ENCODE measurements at places on chromosomes 3 and 15. TPM values are rescaled to one million over a fixed set of nuclear protein-coding genes. Genes with fewer than 3 reads are reported as not detected.

PRRT3 gene
- 3.9 TPM for total RNA-seq

- no peak for DNase-seq
Measured at GRCh38 chr3:178663201-178663934, 127.1 kb downstream of the KCNMB2 start.

ACOX2 gene
- not detected for total RNA-seq

DNA sequence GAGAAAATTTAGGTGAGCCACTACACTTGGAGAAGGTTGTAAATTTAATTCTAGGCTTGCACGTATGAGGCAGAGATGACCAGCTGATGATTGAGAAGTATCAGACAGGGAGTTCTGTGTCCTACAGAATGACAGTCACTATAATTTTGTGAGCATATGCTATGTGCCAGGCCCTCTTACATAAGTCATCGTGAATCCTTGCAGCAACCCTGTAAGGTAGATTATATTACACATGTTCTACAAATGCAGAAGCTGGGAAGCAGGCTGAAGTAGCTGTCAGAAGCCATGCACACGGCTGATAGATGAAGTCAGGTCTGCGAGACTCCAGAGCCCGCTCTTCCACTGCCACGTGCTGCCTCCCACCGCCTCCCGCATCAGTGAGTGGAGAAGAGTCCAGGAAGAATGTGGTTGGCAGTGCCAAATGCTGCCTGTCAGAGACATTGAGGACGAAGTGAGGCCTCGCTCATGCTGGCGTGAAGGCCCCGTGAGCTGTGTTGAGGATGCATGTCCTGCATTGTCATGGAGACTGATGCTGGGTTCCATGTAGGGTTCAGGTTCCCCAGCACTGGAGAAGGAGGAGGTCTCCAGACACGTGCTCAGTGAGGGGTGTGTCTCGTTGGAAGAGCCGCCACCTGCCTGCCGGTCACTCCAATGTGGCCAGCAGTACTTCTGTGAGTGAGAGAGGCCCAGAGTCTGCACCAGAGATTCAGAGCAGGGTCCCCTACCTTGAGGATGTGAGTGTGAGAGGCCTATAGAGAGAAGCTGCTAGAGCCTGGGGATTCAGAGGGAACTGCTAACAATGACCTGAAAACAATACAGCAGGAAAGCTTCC lies 123.3 kb upstream of the PLXNA1 start:
- no peaks in the 10 kb centered on the region for H3K36me3 ChIP-seq
- no peak overlapping the region for H3K27ac ChIP-seq
- H3K27me3 ChIP-seq = no peaks in the 10 kb centered on the region
- no peak overlapping the region for H3K4me3 ChIP-seq
- H3K4me1 ChIP-seq = no peaks in the 10 kb centered on the region

DNA sequence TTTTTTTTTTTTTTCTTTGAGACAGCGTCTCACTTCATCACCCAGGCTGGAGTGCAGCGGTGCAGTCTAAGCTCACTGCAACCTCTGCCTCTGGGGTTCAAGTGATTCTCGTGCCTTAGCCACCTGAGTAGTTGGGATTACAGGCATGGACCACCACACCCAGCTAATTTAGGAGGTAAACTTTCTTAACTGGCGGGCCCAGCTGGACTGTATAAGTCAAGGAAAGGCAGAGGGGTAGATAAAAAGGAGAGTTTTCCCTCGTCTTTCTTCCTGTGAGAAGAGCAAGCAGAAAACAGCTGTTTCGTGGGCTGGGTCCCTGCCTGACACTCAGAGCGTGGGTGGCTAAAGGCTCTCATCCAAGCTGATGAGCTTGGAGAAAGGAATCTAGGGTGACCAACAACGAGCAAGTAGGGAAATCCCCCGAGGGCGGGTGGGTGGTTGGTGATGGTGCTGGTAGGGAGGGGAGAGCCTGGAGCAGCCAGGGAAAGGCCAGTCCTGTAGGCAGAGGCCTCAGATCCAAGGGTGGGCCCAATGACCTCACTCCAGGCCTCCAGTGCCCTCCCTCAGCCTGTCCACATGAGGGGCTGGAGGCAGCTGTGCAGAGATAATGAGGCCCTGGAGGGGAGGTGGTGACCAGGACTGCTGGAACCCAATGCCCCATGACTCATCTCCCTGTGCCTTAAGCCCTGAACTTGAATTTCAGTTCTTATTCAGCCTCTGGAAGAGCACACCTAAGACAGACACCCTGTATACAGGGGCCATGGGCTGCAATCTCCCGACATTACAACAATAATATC lies 43.1 kb upstream of the LIMD1 start:
- no peak for DNase-seq
- H3K4me1 ChIP-seq = peaks cover 30% of the 10 kb centered on the region
- H3K36me3 ChIP-seq = peaks cover 8% of the 10 kb centered on the region
- H3K4me3 ChIP-seq = no peak overlapping the region
- no peaks in the 10 kb centered on the region for H3K27me3 ChIP-seq
- no peak overlapping the region for H3K27ac ChIP-seq

HHLA2 gene
- 0.84 TPM for total RNA-seq
